Right ventricle myocardium inferior (tissue), 1 donor: ENCODE measurements at places on chromosomes 5 and 9. TPM values are rescaled to one million over a fixed set of nuclear protein-coding genes. Genes with fewer than 3 reads are reported as not detected.
A peak's percentile ranks its signal among the peaks of the same experiment; 100 is the strongest.

OLFM1 gene
- total RNA-seq, result 17.9 TPM

- no peak for DNase-seq
Observed at GRCh38 chr5:169006842-169007790, 293.8 kb downstream of the SLIT3 start.

DNA sequence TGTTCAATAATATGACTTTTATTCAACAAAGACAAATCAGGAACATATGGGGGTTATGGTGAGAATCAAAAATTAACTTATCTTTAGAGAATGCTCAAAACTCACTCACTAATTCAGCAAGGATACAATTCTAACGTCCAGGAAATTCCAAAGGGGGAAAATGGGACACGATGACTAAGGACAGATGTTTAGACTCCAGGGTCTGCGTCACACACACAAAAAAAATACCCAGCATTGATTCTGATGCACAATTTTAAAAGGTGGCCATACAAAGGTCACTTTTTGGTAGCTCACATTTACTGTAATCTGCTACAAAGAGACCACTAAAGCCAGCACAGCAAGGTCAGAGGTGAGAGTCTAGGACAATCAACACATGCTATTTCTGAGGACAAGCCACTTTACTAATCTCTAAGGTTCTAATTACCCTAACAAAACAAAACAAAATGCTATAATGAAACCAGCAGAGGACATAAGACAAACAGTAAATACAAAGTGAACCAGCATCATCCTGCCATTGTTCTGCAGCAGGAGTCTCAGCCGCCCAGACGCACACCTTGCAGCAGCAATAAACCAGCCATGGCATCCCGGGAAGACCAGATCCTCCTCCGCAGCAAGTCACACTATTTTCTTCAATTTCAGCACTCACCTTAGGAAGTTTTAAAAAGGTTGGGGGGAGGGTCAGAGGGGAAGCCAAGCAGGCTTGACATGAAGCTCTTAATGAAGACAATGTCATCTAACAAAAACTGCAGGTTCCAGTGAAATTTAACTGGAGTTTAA is 57.8 kb downstream of the TTC39B start:
- no peak for DNase-seq

- DNase-seq, result no peak
Observed at GRCh38 chr5:35274839-35275509, 44.7 kb upstream of the PRLR start.

FANCC gene
- total RNA-seq, result 6.1 TPM

ENTREP1 gene
- total RNA-seq, result 20.0 TPM

- DNase-seq, result no peak
Observed at GRCh38 chr5:98318386-98318785, 455.1 kb upstream of the RGMB start.

- DNase-seq, result peak; percentile 55
Observed at GRCh38 chr9:129138144-129138462, 26.9 kb downstream of the PTPA start.

- no peak for DNase-seq
Observed at GRCh38 chr5:19314840-19315239, 673.2 kb downstream of the CDH18 start.

- no peak for DNase-seq
Observed at GRCh38 chr5:156134216-156134615, 192.7 kb upstream of the SGCD start.

FOXD1 gene
- not detected for total RNA-seq

DNA sequence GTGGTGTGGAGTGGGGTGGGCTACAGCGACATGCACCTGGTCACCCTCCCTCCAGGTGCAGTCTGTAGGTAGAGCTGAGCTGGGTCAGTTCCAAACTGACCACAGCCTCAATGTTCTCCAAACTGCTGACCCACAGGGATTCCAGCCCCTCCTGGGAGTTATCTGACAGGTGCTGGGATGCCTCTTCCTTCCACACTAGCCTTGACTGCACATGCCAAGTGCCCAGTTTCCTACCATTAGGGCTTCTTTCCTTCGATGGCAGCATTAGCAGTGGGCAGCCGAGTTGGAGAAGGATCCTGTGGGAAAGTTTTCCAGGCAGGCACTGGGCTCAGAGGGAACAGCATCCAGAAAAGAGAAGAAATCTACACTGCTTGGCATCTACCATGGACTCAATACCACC is 64.0 kb upstream of the GABRP start:
- no peak for DNase-seq

PCDHA12 gene
- not detected for total RNA-seq

DNA sequence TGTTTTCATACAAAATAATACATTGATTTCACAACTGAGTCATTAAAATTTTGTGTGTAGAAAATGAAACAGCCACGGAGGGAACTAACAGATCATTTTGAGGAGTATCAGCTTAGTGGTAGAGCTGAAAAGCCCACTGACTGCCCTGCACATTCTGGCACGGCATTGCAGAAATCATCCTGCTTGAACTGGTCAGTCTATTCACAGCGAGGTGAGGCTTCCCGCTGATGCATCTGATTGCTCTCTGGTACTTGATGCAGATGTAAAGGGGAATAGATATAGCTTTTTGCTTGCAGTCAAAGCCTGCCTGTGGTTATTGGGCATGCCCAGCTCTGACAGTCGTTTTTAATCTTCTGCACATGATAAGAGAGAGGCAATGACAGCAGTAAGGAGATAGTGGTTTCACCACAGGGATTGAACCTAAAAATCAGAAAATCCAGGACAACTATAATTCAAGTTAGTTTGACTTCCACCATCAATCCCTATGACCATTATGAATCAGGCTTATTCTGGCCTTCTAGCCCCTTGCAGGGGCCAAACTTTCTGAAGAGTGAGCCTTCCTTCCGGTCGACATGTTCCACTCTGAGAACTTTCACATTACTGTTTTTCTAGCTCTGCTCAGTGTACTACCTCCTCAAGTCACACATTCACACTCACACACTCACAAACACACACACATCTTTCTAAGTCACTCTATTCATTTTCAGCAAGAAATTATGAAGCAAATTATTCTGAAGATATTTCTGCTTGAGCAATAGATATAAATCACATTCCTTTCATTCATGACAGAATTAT is 782.8 kb upstream of the NUDT12 start:
- DNase-seq, result no peak

DNA sequence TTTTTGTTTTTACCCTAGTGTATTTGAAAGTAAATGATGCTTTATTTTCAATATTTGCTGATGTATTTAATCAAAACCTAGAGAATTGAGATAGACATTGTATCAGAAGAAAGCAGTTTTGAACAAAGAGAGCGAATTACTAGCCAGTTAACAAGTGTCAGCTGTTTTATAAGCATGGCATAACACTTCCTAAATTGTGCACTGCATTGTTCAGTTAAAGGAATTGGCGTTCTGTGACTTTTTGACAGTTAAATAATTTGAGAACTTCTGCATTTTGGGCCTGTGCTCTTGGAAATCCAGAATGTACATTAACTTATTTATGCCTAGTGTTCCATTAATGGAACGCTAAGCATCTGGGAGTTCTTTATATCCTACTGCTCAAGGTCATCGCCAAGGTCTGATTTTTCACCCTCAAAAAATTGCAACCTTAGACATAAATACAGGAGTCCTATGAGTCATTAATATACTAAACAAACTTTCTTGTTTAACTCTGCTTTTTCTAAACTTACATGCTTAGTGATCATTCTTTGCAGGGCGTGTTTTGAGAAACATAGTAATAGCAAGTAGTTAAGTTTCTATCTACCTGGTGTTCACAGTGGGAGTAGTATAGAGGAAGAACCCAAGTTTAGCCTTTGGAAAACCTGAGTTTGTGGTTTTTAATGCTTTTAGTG is 31.1 kb downstream of the RASA1 start:
- no peak for DNase-seq
